Cardiac atrium fibroblast (primary cell): ENCODE measurements at places on chromosomes 13 and 19. TPM values are rescaled to one million over a fixed set of nuclear protein-coding genes. Genes with fewer than 3 reads are reported as not detected.

The TRPC4 gene
- total RNA-seq: 5.5 and 10.1 TPM in 2 replicates

The GIPC3 gene
- total RNA-seq: 0.18 and 0.32 TPM in 2 replicates

The SLC25A41 gene
- not detected in 2 replicates for total RNA-seq

The RFPL4AL1 gene
- total RNA-seq: not detected in 2 replicates

The FREM2 gene
- total RNA-seq: not detected in 2 replicates

The ZNF534 gene
- total RNA-seq: not detected in 2 replicates

The SYNE4 gene
- not detected in 2 replicates for total RNA-seq

The GJB6 gene
- total RNA-seq: not detected in 2 replicates

The SBK2 gene
- not detected in 2 replicates for total RNA-seq

The C19orf73 gene
- total RNA-seq: 0.97 and 2.2 TPM in 2 replicates

The B3GLCT gene
- total RNA-seq: 7.9 and 8.3 TPM in 2 replicates

The PRDX2 gene
- total RNA-seq: 292 and 317 TPM in 2 replicates

The SELENOV gene
- not detected in 2 replicates for total RNA-seq

The PRR36 gene
- not detected in 2 replicates for total RNA-seq

The CD177 gene
- total RNA-seq: not detected in 2 replicates

The FLT3 gene
- total RNA-seq: not detected in 2 replicates

The CEACAM3 gene
- total RNA-seq: not detected in 2 replicates

The RNF225 gene
- total RNA-seq: not detected in 2 replicates

The STRN4 gene
- 68.2 and 76.5 TPM in 2 replicates for total RNA-seq

The DNAJC15 gene
- total RNA-seq: 17.3 and 19.3 TPM in 2 replicates

The ZNF729 gene
- total RNA-seq: not detected in 2 replicates

The LINGO3 gene
- total RNA-seq: 0.49 TPM in 1 of 2 replicates, not detected in the other

The CAB39L gene
- total RNA-seq: 4.9 and 5.8 TPM in 2 replicates

The ZNF723 gene
- total RNA-seq: not detected in 2 replicates

The TMIGD2 gene
- not detected in 2 replicates for total RNA-seq

The CNFN gene
- total RNA-seq: not detected in 2 replicates

The ZNF324 gene
- 8.7 and 13.6 TPM in 2 replicates for total RNA-seq

The C1QTNF9B gene
- total RNA-seq: 2.2 TPM in 1 of 2 replicates, not detected in the other

The SIAH3 gene
- total RNA-seq: not detected in 2 replicates

The ODAD3 gene
- 0.65 TPM in 1 of 2 replicates, not detected in the other for total RNA-seq

The GGACT gene
- 5.8 and 7.0 TPM in 2 replicates for total RNA-seq

The SYMPK gene
- 30.7 and 33.9 TPM in 2 replicates for total RNA-seq

The UGGT2 gene
- 38.1 and 49.6 TPM in 2 replicates for total RNA-seq

The SLAIN1 gene
- total RNA-seq: 0.65 TPM in 1 of 2 replicates, not detected in the other

The FFAR3 gene
- not detected in 2 replicates for total RNA-seq

The IL17D gene
- total RNA-seq: 3.1 and 3.7 TPM in 2 replicates

The HCN2 gene
- 4.2 and 5.6 TPM in 2 replicates for total RNA-seq

The RXFP2 gene
- total RNA-seq: not detected in 2 replicates

The RNF113B gene
- total RNA-seq: not detected in 2 replicates

The ZNF799 gene
- 1.1 and 3.2 TPM in 2 replicates for total RNA-seq

The PLIN4 gene
- total RNA-seq: 0.32 and 0.72 TPM in 2 replicates
